Forelimb muscle (tissue), 1 donor: ENCODE measurements at places on chromosomes 7 and 10. TPM values are rescaled to one million over a fixed set of nuclear protein-coding genes. Genes with fewer than 3 reads are reported as not detected.
A peak's percentile ranks its signal among the peaks of the same experiment; 100 is the strongest.

OGDHL gene
- polyA plus RNA-seq: 0.66 TPM

DNA sequence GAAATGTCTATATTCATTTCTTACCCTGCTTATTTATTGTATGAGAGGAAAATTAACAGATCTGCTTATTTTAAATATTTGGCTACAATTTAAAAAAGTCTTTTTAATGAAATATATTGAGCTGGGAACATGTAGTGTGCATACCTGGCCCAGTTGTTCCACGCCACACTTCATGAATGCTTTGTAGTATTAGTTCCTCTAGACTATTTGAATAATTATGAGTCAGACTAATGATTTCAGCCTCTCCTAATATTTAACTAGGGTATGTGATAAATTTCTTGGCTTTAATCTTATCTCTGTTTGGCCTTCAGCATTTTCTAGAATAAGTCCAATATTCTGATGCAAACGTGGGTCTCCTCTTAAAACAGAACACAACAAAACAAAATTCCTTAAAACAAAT, 226.6 kb downstream of the CREB5 start:
- no peak for DNase-seq

DNA sequence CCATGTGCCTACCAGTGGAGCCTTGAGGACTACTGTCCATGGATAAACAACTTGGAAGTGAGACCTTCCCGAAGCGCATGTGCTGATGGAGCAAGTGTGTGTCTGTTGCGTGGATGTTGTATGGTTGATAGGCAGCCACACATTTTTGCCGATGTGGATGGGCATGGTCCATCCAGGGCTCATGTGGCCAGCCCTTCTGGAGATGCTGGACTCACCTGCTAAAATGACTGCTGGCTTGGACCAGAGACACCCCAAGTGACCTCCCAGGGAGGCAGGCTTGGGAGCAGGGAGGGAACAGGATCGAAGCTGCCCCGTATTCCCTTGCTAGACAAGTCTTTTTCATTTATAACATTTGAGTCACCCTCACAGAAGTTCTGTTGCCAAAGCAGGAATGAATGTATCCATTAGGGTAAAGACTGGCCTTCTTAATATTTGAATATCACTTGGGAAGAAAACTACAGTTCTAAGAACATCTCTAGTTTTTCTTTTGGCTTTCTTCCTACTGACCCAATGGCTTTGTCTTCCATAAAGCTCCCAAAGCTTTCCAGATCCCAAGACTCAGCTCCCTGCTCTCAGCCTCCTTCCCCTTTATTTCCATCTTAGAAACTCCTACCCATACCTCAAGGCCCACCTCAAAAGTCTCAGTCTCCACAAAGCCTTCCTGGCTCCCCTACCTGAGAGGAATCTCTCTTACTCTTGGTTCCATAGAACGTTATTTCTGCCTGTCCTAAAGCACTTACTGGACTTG, 3.0 kb downstream of the PTPRE start:
- no peak for DNase-seq

FGFR2 gene
- 0.54 TPM for polyA plus RNA-seq

SCART1 gene
- 1.5 TPM for polyA plus RNA-seq

DNA sequence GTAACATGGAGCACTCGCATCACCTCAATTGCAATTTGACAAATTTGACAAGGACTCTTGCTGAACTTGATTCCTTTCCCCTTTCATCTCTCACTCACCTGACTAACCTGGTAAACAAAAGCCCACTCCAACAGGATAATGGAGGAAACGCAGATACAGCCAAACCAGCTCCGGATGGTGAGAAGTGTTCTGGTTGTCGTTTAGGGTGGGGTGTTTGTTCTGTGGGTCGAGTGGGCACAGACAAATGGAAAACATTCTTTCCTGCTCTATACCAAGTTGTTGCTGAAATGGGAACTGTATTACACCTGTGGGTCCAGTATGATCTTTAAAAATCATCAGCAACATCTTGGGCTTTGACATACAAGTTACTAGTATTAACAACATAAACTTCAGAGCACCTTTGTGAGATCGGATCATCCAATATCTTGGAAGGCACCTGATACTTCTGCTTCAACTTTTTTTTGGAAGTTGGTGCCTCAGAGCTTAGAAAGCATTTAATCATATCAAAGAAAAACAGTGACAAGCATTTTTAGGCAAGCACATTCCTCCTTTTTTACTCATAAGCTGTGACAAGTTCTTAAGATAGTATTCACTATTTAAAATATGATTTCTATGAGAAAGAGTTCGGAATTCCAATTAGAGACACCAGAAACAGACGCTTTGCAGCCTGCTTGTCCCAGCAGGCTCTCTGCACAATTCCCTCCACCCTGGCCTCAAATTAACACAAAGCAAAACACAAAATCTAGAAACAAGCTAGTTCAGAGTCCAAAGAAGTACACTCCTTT, 58.1 kb downstream of the CCDC186 start:
- no peak for DNase-seq

ORC5 gene
- 14.9 TPM for polyA plus RNA-seq

HYAL4 gene
- polyA plus RNA-seq: 0.05 TPM

DNA sequence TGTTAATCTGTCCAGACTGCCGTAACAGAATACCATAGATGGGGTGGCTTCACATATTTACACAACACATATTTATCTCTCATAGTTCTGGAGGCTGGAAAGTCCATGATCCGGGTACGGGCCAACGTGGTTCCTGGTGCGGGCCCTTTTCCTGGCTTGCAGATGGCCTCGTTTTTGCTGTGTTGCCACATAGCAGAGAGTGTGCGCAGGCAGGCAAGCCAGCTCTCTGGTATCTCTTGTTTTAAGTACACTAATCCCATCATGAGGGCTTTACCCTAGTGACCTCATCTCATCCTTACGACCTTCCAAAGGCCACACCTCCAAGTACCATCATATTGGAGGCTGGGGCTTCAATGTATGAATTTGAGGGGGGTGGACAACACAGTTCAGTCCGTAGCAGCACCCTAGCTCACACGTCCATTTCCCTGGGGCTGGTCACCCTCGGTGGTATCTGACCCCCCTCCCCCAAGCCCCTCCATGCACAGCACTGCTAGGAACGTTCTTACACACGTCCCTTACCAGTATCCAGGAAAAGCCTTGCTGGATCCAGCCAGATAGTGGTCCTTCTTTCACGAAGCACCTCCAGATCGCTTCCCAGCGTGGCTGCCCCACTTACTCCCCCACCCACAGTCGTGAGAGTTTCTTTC, 21.5 kb downstream of the CUX1 start:
- no peak for DNase-seq

DNA sequence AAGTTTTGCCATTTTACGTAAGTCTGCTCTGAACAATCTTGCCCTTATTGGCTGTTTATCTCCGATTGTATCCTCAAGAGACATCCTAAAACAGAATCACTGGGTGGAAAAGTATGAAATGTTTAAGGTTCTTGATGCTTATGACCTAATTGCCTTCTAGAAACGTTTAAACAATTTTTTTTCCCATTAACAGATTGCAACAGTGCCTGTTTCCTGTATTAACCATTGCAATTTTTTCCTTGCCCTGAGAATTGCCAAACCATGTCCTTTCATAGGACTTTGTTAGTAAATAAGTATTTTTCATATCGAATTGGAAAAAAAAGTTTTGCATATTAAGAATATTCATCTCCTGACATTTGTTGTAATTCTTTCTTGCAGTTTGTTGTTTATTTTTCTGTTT, 639.8 kb downstream of the INHBA start:
- no peak for DNase-seq

SEMA3A gene
- polyA plus RNA-seq: 20.3 TPM

CCDC172 gene
- polyA plus RNA-seq: not detected

GRCh38 chr10:24485304-24485703, 238.4 kb downstream of the ARHGAP21 start:
- DNase-seq: no peak

GRCh38 chr10:34955391-34955790, 134.8 kb downstream of the CUL2 start:
- no peak for DNase-seq

DNA sequence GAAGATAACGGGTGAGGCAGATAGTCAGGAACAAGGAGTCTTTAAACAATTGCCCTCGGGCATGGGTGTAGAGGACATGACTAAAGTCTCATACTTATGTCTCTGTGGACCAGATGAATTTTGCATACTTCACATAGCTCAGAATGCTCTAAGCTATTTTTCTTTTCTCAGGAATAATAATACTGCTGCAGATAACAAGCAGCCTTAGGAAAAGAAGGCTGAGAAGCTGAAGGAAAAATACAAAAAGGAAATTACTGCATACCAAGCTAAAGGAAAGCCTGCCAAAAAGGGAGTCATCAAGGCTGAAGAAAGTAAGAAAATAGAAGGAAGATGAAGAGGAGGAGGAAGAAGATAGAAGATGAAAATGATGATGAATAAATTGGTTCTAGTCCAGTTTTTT, 13.4 kb upstream of the ERCC6 start:
- DNase-seq: no peak

DNA sequence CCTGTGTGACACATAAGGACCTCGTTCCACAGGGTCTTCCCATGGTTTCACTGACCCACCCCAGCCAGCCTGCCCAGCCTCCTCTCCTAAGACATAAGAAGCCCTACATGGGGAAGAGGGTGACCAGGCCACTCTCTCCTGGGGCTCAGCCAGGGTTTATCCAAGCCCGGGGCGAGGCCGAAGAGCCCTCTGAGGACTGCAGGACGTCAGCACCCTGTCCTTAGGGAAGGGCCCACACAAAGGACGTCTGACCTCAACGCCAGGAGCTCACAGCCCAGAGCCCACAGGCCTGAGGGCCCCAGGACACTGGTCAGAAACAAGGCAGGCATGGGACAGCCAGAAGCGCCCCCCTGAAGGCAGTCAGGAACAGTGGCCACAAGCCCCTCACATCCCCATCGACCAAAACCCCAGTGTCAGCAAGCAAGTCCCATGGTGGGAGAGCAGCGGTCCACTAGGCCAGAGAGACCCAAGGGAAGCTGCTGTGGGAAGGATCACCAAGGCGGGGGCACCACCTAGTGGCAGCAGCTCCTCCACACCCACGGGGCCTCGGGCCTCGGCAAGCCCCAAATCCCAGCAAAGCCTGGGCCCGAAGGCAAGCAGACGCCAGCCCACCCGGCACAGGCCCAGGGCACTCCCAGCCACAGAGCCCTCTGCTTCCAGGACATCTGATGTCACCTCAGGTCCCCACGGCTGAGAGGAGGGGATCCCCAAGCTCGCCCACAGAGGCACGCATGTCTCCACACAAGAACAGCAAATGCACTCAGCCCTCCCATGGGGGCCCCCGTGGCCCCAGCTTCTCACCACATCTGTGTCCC, 23.4 kb downstream of the MAD1L1 start:
- DNase-seq: peak; percentile 17

PILRA gene
- 2.6 TPM for polyA plus RNA-seq

COL26A1 gene
- polyA plus RNA-seq: 1.5 TPM

MBL2 gene
- not detected for polyA plus RNA-seq

GRCh38 chr7:79504607-79505389, 51.3 kb upstream of the MAGI2 start:
- DNase-seq: no peak

DNA sequence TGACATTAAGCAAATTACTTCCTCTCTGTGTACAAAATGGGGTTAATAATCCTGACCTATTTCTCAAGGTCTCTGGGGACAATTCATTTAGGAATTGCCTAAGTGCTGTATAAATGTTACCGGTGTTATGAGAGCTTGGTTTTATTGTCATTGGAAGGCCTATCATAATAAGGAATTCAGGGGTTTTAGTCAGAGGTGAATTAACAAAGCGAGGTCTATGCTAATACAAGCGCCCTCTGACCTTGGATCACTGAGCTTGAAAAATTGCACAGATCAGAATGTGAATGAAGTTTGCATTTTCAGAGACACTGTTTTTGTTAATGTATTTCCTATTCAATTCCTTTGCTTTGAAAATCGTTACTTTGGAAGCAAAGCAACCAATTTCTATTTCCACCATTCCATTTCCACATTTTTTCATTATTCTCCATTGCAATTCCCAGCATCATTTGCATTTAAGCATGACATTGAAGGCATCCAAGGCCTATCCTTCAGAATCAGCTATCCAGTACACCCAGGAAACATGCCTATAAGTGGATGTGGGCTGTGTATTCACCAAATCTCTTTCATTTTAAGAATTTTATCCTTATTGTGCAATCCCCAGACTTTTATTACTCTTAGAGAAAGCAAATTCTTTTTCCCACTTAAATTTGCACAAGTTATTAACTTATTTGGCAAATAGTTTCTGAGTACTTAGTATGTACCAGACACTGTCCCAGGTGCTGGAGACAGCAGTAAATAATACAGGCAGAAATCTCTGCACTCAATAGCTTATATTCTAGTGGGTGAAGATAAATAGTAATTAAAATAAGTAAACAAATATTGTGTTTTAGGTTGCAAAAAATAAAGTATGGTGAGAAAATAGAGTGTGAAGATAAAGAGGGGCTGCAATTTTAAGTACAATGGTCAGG, 133.1 kb downstream of the NRCAM start:
- no peak for DNase-seq

DNA sequence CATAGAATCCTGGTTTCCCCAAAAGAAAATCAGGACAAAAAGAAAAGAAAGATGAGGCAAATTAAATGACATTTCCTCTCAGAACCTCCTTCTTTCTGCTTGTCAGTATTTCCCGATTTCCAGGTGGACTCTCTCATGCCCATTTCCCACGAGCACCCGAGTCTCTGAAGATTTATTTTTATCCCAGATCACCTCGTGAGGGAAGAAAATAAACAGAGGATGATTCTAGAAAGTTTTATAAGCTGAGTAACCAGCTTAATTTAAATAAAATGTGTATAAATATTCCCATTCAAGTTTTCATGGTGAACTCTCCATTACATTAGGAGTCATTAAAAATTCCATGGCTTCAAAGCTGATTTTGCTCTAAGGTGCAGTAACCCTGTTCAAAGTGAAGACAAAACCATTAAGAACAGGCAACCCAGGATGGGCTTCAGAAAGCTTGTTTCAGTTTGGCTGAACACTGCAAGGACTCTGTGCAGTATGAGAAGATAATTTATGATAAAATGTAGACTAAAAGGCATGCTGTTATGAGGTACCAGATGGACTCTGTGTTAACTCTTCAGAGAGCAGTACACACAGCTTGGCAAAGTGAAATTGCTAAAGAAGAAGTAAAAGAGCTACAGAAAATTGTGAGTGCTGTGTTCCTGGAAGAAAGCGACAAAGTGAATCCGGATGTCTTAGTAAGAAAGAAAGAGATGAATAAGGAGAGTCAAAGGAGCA, 521.3 kb upstream of the LRRN3 start:
- no peak for DNase-seq

DNA sequence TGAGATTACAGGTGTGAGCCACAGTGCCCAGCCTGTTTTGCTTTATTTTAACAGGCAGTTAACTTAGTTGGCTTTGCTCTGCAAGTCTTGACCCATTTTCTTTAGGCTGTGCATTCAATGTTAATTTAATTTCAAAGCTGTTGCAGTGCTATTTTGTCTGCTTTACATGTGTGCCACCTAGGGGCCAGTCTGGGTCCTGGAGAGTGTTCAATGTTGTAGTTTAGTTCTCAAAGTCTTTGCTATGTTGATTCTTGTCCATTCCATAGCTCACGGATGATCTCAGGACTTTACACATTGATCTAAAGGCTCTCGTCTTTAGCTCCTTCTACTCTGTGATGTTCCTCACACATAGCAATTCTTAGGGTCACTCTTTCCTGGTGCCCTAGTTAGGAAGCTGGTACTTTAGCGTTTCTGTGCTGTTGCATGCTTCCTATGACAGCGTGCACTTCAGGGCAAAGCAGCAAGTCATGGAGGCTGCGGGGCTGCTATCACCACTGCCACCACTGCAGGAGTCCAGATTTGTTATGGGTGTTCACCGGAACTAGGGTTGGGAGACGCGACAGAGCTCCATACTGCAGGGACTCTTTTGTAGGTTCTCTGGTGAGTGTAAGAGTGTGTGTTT, 16.4 kb upstream of the ABCA13 start:
- no peak for DNase-seq

PTN gene
- polyA plus RNA-seq: 44.9 TPM

CALHM1 gene
- polyA plus RNA-seq: 0.04 TPM

- no peak for DNase-seq
Measured at GRCh38 chr10:62916141-62916603, 100.0 kb upstream of the EGR2 start.

PKD1L1 gene
- 1.2 TPM for polyA plus RNA-seq
